ENCODE measurements at places on chromosomes 6 and 20.
A peak's percentile ranks its signal among the peaks of the same experiment; 100 is the strongest.

DNA sequence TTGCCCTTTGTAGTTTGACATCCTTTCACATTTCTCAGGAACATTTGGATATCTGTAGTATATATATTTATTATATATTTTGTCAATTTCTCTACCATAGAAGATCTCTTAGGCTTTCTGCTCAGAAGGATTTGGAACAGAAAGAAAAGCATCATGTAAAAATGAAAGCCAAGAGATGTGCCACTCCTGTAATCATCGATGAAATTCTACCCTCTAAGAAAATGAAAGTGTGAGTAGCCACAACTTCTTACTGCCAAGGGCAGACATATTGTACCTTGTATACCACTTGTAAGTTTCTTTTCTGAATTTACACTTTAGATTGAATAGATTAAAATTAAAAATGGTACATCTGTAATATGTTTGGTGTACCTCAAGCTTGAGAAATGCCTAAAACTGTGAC lies 31.2 kb downstream of the TPX2 start:
- no peak for DNase-seq

GRCh38 chr6:143536461-143536865 lies 24.9 kb upstream of the FUCA2 start:
- DNase-seq: peak; percentile 32

- no peak for DNase-seq
Measured at GRCh38 chr20:20259533-20259932, 108.4 kb upstream of the INSM1 start.

GRCh38 chr20:61643656-61644377 lies 391.8 kb downstream of the CDH4 start:
- no peak for DNase-seq

GRCh38 chr20:53574819-53575218 lies 18.8 kb downstream of the ZNF217 start:
- DNase-seq: no peak

GRCh38 chr20:40192081-40192480 lies 497.0 kb downstream of the MAFB start:
- DNase-seq: no peak

GRCh38 chr6:56497240-56497639 lies 145.4 kb downstream of the DST start:
- DNase-seq: no peak

GRCh38 chr20:38143646-38144554 lies 21.2 kb downstream of the TGM2 start:
- DNase-seq: peak; percentile 100

DNA sequence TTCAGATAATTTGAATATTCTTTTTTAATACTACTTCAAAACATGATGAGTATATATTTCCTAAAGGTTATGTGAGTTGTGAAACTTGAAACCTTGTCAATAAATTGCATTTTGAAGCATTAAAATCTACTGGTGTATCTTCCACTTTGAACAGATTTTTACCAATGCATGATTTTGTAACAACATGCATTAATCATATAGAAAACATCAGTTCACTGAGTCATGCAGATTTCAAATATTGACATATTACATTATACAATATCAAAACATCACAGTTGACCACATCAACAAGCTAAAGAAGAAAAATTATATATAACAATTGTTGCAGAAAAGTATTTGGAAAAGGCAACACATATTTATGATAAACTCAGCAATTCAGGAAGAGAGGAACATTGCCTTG lies 158.1 kb downstream of the WDR27 start:
- no peak for DNase-seq

- no peak for DNase-seq
Measured at GRCh38 chr20:14677455-14677854, 340.0 kb upstream of the FLRT3 start.

DNA sequence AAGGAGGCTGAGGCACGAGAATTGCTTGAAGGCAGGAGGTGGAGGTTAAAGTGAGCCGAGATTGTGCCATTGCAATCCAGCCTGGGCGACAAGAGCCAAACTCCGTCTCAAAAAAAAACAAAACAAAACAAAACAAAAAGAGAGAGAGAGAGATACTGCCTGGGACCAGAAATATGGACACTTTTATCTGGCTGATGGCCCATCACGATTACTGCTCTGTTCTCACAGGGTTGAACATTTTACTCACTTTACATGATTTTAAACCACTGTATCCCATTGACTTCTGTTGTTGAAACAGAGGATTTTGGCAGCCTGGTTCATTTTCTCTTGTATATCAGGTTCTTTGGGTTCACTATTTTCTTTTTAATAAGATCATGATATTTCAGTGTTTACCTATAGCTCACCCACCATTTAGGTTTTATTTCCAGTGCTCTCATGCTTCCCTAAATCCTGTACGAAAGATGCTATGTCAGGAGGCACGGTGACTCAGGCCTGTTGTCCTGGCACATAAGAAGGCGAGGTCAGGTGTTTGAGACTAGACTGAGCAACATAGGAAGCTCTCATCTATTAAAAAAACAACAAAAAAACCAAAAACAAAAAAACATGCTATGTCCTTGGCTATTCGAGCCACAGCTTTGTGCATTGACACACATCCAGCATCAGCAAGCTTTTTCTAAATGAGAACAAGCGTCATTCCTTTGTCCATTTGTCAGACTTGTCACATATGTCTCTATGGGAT lies 34.5 kb upstream of the RREB1 start:
- no peak for DNase-seq

- DNase-seq: no peak
Measured at GRCh38 chr6:106729841-106730240, 100.5 kb downstream of the QRSL1 start.

DNA sequence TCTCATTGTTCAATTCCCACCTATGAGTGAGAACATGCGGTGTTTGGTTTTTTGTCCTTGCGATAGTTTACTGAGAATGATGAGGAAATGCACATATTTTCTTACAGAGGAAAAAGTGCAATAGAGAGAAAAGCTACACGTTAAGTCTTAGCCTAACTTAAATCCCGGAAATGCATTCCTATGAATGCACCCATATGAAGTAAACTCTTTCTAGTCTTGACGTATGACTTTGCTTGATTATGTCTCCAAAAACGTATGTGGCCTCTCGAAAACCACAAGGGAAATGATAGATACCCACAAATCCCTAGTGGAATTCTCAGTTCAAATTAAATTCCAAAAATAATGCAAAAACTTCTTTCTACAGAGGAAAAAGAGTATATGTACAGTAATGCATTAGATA lies 90.7 kb upstream of the SASH1 start:
- no peak for DNase-seq

GRCh38 chr20:62625516-62625915 lies 16.8 kb upstream of the SLCO4A1 start:
- no peak for DNase-seq

DNA sequence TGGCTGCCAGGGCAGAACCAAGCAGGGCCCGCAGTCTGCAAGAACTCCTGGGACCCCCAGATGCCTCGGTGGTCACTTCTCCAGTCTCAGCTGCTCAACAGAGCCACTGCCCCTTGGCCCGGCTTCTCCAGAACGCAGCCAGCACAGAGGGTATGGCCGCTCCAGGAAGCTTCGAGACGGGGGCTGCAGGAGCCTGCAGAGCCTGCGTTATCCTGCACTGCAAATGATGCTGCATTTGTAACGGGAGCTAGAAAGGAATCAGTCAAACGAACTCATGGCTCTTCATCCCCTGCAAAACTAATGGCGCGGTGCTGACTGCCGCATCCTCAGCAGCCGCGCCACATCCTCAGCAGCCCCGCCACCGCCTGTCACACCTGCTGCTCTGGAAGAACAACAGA lies 254.9 kb downstream of the TAF4 start:
- no peak for DNase-seq

DNA sequence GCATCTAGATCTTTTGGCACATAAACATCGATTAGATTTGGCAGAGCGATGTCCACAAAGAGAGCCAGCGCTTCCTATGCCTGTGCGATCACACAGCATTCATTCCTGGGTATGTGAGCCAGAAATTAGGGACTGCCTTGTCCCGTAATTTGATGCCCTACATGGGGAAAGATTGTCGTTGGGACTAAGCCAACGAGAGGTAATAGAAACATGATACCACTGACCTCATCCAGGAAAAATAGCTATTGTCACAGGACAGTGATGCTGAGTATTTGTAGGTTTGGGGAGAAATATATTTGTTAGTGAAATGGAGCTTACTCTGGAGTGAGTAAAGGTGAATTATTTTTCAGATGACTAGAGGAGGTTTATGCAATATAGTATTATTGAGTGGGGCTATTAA lies 154.0 kb downstream of the TSHZ2 start:
- DNase-seq: no peak

DNA sequence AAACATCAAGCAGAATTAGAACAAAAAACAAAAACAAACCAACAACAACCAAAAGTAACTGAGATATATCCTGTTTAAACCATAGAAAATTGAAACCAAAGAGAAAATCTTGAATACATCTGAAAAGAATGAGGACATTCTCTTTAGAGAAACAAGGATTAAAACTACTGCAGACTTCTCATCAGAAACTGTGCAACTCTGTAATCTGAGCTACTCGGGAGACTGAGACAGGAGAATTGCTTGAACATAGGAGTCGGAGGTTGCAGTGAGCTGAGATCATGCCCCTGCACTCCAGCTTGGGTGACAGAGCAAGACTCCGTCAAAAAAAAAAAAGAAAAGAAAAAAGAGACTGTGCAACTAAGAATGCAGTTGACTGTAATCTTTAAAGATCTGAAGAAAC lies 153.4 kb downstream of the SYNDIG1 start:
- no peak for DNase-seq

DNA sequence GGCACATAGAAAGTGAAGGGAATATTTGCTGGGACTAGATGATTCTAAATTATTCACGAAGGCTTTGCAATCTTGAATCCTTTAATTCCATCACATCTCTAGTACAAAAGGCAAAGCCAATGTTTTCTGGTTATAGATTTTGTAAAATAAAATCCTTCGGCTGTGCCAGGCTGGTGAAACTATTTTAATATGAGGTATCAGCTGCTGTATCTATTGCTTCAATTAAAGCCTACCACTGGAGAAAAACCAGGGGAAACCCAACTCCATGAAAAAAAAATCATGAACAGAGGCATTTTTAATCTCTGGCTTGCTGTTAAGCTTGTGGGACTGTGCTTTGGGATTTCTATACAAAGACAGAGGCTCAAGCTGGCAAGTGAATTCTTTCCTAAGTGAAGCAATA lies 271.8 kb downstream of the QKI start:
- DNase-seq: no peak

DNA sequence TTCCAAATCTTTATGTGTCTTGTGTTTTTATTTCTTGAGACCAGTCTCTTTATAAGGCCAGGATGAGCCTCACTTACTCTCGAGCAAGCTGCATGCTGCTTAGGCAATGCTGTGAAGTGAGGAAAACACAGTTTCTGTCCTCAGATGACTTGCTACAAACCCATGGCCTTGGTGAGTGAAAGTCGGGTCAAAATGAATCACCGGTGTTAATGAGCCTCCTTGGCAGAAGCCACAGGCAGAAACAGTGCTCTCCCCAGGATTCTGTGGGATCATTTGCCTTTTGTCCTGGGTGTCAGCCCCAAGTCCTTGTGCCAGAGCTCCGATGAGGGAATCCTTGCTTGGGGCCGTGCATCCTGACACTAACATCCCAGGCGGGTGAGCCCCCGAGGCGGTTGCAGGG lies 482.5 kb downstream of the QKI start:
- peak; percentile 19 for DNase-seq

DNA sequence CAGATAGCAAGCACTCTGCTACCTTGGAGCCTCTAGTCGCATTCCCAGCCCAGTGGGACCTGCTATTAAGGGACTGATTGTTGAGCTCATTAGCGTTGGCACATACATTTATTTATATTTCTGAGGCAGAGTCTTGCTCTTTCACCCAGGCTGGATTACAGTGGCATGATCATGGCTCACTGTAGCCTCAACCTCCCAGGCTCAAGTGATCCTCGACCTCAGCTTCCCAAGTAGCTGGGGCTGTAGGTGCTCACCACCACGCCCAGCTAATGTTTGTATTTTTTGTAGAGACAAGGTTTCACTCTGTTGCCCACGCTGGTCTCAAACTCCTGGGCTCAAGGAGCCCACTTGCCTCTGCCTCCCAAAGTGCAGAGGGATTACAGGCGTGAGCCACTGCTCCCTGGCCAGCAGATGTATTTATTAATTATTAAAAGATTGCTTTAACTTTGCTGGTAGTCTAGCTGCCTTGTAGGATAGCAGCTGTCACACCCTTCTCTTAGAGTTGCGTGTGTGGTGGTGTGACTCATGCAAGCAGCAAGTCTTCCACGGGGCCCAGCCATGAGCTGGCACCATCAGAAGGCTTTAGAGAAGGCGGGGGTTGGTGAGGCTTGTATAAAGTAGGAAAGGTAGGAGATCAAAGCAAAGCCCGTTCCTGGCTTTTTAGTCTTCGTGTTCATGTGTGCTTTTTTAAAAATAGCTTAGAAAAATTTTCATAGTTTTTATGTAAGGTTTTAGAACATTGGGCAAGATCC lies 16.5 kb downstream of the ACTR5 start:
- peak; percentile 95 for DNase-seq

GRCh38 chr20:12198281-12198680 lies 280.6 kb downstream of the BTBD3 start:
- DNase-seq: no peak

DNA sequence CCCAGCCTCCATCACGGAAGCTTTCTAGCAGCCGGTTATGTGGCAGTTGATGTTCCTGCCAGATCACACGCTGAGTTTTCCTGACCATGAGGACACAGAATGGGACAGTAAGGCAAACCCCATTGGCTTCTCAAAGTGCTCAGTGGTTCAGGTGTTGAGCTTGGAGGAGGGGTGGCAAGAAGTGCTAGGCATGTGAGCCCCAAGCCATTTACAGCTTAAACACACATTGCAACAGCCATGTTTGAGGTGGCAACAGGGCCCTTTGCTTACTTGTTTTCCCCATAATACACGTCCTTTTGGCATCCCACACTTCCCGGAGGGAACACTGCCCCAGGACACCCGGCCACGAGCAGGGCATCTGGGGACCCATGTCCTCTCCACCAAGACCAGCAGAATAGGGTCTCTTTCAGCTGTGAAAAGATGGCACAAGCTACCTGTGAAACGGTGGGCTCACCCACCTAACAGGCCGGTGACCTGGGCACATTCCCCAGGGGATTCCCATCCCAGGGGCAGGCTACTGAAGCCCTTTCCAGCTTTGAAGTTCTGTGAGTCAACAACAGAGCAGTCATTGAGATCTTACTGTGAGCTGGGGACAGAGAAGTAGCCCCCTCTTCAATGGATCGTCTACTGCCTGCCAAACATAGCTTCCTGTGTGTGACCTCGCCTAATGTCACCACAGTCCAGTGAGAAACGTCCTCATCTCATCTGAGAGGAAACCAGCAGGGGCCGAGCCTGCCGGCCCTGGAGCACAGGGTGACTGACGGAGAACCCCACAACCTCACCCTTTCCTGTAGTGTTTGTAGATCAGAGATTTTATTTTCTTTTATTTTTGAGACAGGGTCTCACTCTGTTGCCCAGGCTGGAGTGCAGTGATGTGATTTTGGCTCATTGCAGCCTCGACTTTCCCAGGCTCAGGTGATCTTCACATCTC lies 4.0 kb upstream of the TLDC2 start:
- peak; percentile 25 for DNase-seq

GRCh38 chr6:34490390-34491090 lies 24.7 kb downstream of the PACSIN1 start:
- DNase-seq: no peak

All from RCC 7860 (cell line).